ENCODE measurements at places on chromosomes 12 and 14.
A peak's percentile ranks its signal among the peaks of the same experiment; 100 is the strongest.

DNA sequence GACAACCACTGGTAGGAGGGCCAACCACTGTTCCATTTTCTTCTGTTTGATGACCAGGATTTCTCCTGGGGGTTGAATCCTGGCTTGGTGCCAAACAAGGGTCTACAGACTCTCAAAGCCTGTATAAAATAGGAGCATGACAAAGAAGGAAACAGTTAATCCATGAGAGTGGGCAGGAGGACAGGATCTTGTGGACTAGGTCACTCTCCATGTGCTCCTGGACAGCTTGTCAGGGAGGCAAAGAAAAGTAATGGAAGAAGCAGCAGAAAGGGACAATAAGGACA is 243.7 kb downstream of the AKAP6 start:
- no peak for DNase-seq

- DNase-seq, result no peak
Observed at GRCh38 chr14:68244262-68244980, 424.8 kb downstream of the RAD51B start.

- DNase-seq, result no peak
Observed at GRCh38 chr12:17652436-17652835, 437.6 kb downstream of the RERGL start.

- DNase-seq, result no peak
Observed at GRCh38 chr12:50882563-50882962, 39.8 kb downstream of the TMPRSS12 start.

- DNase-seq, result no peak
Observed at GRCh38 chr14:77605392-77605972, 11.0 kb downstream of the SPTLC2 start.

GRCh38 chr12:8093291-8093690 is 11.2 kb downstream of the NECAP1 start:
- DNase-seq, result no peak

GRCh38 chr14:78959674-78960264 is 789.6 kb downstream of the NRXN3 start:
- peak; percentile 20 for DNase-seq

DNA sequence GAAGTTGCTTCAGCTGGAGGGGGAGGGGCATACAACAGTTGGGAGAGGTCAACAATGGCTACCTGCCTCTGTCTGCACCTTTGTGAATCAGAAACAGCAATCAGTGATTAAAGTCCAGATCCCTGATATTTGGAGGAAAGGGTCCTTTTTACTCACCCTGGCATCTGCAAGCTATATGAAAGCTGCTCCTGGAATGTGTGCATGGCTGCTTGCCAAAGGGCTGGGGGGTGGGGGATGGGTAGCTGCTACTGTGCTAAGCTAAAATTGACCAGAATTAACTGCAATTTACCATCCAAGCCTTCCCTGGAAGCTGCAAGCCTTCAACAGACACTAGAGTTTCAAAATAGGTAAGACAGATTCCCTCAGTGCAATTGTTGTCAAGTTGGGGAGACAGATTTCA is 13.5 kb upstream of the GTF2A1 start:
- no peak for DNase-seq

DNA sequence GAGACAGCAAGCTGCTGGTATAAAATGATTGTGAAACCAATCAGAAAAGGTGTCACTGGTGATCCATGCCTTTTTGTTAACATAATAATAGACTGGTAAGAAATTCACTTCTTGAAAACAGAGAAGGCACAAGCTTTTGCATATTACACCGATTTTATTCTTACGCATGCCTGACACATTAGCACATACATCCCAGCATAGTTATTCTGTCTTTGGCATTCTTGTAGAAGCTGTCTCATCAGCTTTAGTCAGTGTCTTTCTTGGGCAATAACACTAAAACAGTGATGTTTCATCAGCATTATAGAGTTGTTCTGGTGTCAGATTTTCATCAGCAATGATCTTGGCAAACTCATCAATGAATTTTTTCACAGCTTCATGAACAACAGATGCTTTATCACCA is 283.4 kb upstream of the TMTC1 start:
- DNase-seq, result no peak

- no peak for DNase-seq
Observed at GRCh38 chr14:52318826-52319645, 4.9 kb downstream of the PTGER2 start.

GRCh38 chr14:25006031-25006430 is 43.9 kb downstream of the STXBP6 start:
- DNase-seq, result no peak

GRCh38 chr12:121524196-121524916 is 56.5 kb downstream of the KDM2B start:
- DNase-seq, result no peak

DNA sequence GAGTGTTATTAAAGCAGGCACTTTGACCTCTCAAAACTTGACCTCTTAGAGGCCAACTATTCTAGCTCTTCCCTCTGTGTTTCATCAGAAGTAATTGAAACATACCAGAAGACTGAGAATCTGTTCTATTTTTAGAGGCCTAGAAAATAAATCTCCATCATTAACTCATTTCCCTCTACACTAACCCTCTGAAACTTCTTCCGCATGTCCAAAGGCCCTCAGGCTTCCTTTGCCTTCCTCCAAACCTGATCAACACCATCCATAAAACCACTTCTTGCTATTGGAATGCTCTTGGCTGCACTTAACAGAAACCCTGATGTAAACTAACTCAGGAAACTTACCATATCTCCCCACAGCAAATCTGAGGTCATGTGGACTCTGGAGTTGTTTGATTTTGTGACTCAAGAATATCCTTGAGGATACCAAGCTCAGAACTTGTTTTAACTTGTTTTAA is 196.4 kb downstream of the RPAP3 start:
- no peak for DNase-seq

DNA sequence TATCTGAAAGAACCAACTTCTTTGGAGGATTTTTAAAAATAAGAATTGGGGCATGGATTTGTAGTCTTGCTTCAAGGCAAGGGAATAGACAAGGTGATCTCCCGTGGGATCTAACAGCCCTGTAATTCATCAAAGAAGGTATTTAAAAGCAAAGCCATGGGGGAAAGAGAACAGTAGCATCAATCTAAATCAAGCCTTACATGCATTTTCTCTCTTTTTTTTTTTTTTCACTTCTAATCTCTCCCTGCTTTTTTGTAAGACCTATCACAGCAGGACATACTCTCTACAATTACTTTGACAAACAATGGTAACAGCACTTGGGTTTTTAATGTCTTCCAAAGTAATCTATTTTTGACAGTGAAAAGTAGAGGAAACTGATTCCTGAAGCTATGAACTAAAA is 367.9 kb downstream of the PAWR start:
- no peak for DNase-seq

- no peak for DNase-seq
Observed at GRCh38 chr14:95503365-95504134, 12.9 kb downstream of the SYNE3 start.
